G401 (cell line): ENCODE measurements at places on chromosomes 1 and 21. TPM values are rescaled to one million over a fixed set of nuclear protein-coding genes. Genes with fewer than 3 reads are reported as not detected.

Gene ILDR2
- 0.86 and 1.6 TPM in 2 replicates for total RNA-seq

DNA sequence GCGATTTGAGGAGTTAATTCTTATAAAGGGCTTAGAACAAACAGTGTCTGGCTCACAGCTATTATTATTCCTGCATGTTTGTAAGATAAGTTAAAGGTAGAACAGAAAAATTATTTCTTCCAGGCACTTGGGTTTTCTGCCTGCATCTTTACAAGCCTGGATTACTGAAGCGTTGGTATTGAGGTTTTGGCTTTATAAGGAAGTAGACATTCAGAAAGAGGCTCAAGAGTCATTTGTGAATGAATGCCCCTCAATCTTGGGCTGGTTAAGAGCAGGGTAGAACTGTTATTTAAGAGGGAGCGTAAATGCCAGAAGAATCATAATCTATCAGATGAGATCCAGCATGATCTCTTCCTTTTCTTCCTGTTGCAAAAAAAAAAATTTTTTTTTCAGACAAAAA lies 77.3 kb upstream of the ARID1A start:
- DNase-seq = no peak

Gene KRTAP13-4
- not detected in 2 replicates for total RNA-seq

DNA sequence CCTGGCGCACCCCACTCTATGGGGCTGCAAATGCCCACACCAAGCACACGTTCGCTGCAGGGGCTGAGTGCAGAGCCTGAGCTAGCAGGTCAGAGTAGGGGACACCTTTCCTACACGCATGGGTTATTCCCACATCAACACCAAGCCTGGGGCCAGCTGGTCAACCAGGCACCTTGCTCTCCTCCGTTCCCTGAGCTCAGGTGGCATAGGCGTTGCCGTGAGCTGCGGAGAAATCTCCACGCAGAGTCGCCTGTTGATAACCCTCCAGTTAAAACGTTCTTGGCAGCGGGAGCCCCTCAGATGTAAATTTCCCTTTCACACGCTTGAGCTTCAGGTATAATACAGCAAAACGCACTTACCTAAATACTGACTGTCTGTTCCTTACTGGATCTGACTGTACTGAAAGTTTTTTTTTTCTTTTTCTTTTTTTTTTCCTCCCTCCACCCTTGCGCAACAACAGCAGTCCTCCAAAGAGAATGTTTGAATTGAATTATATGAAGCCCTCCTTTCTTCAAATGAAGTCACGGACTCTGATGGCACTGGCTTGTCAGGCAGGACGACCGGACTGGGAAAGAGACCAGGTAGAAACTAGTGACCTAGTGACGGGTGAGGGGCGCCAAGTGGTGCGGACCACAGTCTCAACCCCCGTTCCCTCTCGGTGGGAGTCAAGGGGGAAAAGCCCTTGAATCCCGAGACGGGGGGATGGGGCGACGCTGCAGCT lies 2.1 kb downstream of the BRINP3 start:
- peak; percentile 87 for DNase-seq

DNA sequence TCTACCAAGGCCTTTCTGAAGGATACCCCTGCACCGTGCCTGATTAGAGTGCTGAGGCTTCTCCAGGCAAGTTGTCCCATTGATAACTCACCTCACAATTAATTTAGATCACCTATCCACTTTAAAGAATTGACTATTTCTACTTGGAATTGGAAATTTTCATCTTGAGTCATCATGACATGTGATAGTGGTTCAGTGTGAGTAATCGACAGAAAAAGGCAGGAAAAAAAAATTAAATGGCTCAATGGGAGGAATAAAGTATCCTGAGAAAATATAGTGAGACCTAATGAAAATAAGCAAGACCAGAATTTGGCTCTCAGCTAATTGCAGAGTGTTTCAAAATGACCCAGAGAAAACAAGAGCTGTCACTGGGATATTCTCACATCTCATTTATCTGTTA lies 222.4 kb upstream of the C8B start:
- no peak for DNase-seq

DNA sequence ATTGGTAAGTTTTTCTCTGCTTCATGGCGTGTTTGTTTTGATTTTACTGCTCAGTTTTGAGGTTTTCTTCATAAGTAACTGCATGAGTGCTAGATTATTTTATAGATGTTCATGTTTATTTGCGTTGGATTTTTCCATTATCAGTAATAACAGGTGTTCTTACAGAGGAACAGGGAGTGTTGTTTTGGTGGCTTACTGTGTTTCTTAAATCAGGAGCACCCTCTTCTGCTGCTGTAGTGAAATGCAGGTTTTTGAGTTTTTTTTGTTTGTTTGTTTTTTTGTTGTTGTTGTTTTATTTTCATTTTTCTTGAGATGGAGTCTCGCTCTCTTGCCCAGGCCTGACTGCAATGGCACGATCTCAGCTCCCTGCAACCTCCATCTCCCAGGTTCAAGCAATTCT lies 32.6 kb downstream of the CTBS start:
- DNase-seq = no peak

Gene ANGPTL1
- total RNA-seq = not detected in 2 replicates

DNA sequence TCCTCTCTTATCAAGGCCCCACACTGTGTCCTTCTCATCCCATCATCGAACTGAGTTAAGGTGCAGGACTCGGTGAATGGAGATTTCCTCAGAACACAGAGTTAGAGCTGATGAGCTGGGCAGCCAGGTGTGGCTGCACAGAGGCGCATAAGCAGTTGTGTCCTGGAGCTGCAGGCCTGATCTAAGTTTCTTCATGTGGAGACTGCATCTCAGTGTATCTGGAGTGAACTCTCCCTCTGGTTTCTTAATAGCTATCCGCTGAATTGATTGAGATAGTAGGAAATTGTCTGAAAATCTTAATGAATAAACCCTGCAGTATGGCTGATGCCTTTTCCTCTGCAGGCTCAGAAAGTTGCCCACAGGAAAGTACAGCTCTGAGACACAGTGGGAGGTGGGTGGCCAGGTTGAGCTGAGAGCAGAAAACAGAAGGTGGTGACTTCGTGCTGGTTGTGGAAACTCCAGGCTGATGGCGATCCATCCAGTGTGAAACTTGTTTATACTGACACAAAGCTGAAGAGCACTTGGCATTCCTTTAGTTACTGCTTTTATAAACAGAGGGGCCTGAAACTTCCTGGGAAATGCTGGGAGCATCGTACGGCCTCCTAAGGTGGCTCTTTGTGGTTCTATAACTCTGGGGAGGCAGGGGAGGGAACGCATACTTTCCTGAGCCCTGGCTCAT lies 67.4 kb upstream of the F3 start:
- DNase-seq = no peak

DNA sequence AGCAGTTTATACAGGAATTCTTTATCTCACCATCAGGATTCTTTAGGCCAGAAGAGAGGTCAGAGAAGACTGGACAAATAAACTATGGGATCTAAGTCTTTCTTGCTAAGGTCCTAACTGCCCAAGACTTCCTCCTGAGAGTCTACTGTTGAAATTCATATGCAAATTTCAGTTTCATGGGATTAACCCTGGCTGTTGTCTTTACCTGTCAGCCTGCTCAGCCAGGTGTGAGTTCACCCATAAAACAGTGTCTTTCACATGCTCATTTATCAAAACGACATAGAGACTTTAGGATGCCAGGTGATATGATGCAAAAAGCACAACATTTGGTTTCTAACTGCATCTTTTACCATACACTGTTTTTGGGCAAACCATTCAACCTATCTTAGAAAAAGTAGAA lies 211.0 kb downstream of the PDE4B start:
- no peak for DNase-seq

DNA sequence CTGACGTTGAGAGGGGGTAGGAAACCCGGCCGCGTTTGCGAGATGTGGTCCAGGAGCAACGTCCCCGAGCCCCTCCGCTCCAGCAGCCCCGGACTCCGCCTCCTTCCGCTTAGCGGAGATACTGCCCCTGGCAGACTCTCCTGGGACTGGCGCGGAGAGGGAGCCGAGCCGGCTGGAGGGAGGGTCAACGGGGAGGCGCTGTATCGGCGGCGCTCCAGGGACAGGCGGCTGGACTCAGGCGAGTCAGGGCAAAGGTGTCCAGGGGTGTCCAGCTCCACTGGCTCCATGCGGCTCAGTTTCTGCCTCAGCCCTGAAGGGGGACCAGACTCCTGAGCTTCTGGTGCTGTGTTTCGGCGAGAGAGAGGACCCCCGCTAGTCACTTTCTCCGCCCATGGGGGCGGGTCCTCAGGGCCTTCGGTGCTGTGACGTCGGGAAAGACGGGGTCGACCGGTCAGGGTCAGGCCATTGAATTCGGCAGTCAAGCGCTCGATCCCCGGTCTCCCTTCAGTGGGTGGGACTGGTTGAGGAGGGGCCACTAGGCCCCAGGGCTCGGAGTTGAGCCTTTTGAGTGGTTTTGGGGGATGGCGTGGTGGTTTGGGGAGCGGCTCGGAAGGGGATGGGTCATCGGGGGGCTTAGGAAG lies 2.8 kb upstream of the LIX1L start:
- peak; percentile 71 for DNase-seq
